ENCODE measurements at places on chromosomes 5 and 9. TPM values are rescaled to one million over a fixed set of nuclear protein-coding genes. Genes with fewer than 3 reads are reported as not detected.

Gene SH3TC2
- total RNA-seq, result 0.48 TPM

Gene SPAAR
- 0.20 TPM for total RNA-seq

Gene TOR4A
- 26.3 TPM for total RNA-seq

Gene TMEM252
- not detected for total RNA-seq

Gene CBY3
- not detected for total RNA-seq

Gene PCDHB4
- 0.02 TPM for total RNA-seq

Gene HAPLN1
- not detected for total RNA-seq

Gene LPCAT1
- 198 TPM for total RNA-seq

Gene NSG2
- total RNA-seq, result not detected

Gene ARSI
- total RNA-seq, result 31.8 TPM

Gene RIMOC1
- 14.4 TPM for total RNA-seq

Gene SETD9
- 6.2 TPM for total RNA-seq

Gene WNT8A
- not detected for total RNA-seq

Gene ARL10
- total RNA-seq, result 0.97 TPM

Gene HAVCR2
- total RNA-seq, result 0.52 TPM

Gene CNTNAP3B
- total RNA-seq, result 10.3 TPM

Gene CCNI2
- total RNA-seq, result 0.07 TPM

Gene SLC23A1
- total RNA-seq, result 1.4 TPM

Measured in A549 treated with dexamethasone at 1 μM for 4 hours (cell line).